GM04503 (cell line): ENCODE measurements at places on chromosomes 11 and 22.

GRCh38 chr22:27420817-27421361 is 380.7 kb downstream of the MN1 start:
- peak; percentile 69 for DNase-seq

- no peak for DNase-seq
These were observed 56.4 kb downstream of the ARFGAP3 start for GRCh38 chr22:42800451-42801251.

GRCh38 chr11:114354076-114354475 is 46.2 kb downstream of the C11orf71 start:
- DNase-seq, result no peak

GRCh38 chr11:99535406-99535805 is 514.7 kb downstream of the CNTN5 start:
- no peak for DNase-seq

DNA sequence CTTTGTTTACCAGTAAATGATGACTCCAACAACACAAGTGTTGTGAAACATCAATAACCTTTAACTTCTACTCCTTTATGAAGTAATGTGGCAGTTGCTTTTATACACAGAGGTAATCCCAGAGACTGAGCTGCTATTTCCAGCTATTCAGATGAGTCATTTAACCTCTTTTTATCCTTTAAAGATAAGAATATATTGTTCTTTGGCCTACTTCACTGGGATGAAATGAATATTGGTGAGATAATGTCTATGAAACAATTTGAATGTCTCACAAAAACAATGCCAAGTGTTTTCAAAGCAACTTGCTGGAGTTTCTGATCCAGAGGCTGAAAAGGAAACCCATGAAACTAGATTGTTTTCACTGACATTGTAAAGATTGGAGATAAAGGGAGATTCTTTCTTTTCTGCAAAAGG is 564.4 kb upstream of the LUZP2 start:
- DNase-seq, result no peak

- DNase-seq, result peak; percentile 50
These were observed 24.2 kb downstream of the OR5B17 start for GRCh38 chr11:58334708-58335107.

GRCh38 chr11:76788661-76789442 is 5.7 kb downstream of the TSKU start:
- no peak for DNase-seq

DNA sequence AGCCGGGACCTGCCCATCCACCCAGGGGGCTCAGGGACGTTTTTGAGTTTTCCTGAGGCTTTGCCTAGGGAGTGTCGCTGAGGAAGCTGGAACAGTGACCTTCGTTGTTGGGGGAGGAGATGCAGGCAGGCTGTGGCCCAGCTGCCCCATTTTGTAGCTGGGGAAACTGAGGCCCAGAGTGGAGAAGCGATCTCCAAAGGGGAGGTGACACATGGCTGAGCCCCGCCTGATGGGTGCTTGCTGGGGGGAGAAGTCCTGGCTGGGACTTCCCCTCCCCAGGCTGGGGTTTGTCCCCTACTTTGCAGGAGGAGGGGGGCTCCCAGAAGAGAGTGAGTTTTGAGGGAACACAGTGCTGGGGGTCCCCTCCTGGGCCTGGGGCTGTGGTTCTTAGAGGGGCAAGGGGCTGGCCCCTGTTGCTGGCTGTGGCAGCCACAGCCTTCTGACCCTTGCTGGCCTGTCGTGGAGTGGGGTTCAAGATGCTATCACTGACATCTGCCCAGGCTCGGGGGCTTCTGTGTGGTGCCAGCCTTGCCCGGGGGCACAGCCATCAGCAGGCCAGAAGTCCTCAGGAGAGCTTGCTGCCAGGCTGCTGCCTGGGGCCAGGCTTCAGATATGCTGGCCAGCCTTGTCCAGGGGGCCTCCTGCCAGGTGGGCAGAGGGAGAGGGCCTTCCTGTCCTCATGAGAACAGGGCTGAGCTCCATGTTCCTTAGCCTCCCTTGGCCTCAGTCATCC is 21.4 kb downstream of the KCNQ1 start:
- no peak for DNase-seq

- DNase-seq, result no peak
These were observed 10.9 kb downstream of the NUP160 start for GRCh38 chr11:47837292-47837691.

GRCh38 chr11:99505831-99506230 is 485.1 kb downstream of the CNTN5 start:
- DNase-seq, result no peak
